HT-29 (cell line): ENCODE measurements at places on chromosomes 5 and 9.

DNA sequence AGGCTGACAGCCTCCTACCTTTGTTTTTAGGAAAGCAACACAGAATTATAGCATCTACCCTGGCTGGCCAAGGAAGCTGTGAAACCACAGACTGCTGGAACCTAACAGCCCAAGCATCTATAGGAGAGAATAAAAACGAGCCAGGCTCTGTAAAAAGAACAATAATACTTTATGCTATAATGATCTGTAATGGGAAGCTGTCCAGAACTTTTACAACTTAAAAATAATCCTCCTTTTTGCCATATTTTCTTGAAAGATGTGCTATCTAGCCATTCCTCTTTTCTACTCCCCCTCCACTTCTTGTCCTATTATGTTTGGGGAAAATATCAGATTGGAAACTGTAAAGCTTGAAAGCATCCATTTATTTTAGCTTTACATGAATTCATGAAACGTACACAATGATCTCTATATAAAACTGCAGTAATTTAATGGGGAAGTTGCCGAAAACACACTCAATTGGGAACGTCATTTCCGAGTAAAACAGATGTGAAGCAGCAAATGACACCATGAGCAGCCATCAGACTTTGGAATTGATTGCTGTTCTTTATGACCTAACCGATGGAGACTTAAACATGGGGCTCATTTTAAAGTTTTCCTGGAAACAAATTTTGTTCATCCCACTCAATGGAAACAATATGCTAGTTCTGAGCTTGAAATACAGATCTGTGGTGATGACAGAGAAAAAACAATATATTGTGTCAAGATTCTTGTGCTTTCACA is 450.3 kb upstream of the CLINT1 start:
- no peak for DNase-seq

- no peak for DNase-seq
These were observed 45.7 kb upstream of the SPATA31C2 start for GRCh38 chr9:88183798-88184495.

DNA sequence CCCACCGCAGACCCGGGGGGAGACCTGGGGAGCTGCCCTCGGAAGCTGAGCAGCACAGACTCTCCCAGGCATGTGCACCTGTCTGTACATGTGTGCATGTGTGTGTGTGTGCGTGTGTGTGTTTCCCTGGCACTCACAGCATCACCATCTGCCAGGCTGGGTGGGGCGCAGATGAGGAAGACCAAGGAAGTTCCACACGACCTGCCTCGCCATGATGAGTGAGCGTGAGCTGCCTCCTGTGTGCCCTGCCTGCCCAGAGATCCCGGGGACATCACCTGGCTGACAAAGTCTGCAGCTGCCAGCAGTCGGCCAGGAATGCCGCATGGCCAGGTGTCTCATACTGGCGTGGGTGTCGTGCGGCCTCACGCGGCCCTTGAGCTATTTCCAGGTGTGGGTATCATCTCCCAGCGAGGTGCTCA is 4.0 kb upstream of the GPSM1 start:
- DNase-seq = no peak

GRCh38 chr9:123116036-123116435 is 82.6 kb downstream of the GPR21 start:
- no peak for DNase-seq

DNA sequence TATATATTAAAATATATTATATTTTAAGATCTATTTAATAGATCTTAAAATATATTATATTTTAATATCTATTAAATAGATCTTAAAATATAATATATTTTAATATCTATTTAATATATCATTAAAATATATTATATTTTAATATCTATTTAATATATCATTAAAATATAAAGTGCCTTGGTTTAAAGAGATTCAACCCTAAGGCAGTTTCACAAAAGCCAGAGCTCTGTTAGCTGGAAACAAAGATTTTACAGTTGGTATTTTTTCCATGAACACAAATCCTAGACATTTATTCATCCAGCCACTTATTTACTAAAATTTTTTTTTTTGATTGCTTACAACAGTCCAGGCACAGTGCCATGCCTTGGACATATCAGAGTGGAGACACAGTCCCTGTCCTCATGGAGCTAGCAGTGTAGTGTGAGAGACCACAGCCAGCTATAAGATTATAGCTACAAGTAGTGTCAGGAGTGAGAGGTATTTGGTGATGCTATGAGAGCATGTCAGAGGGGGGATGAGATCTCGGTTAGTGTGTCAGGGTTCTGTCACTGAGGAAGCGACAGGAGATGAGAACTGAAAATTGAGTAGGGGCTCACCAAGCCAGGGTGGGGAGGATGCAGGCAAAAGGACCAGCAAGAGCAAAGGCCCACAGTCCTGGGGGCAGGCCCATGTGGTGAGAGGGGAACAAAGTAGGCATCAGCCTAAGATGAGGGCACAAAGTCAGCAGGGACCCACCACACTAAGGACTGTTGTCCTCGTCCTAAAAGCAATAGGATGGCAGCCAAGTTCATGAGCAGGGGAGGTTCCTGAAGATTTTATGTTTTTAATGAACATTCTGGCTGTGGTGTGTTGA is 74.5 kb downstream of the FBXO38 start:
- DNase-seq = no peak

DNA sequence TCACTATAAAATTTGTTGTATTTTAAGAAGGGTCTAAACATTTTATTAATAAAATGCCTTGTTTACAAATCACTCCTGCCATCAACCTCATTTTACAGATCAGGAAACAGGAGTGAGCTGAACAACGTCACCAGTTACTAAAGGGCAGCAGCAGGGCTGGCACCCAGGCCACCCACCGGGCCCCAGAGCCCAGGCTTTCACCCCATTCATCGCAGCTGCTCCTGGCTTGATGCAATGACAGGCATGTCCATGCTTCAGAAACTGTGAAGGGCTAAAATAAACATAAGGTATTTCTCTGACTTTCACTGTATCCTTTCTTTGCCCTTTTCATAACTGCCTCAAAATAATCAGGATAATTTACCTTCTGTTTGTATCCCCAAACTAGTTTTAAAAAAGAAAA is 18.1 kb downstream of the MED27 start:
- no peak for DNase-seq

DNA sequence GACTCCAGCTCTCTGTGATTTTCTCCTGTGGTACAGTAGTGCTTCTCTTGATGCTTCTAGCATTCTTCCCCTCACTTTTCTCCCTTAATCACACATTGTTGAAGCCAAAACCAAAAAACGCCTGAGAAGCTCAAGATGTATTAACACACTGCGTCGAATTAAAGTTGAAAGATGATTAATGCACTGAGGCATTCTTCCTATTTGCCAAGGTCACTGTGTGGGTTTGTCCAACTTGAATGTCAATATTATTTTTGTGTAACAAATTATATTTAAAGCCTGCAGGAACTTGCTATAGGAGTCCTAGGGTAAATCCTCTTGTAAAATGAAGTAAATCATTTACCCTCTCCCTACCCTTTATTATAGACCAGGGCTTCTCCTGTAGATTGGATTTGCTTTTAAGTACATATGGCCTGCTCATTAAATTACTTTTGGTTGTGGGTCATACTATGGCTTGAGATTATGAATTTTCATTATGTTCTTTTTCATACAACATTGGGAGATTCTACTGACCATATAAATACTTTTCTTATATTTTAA is 68.1 kb downstream of the GDA start:
- DNase-seq = peak; percentile 76

GRCh38 chr5:92911293-92911692 is 669.7 kb downstream of the NR2F1-AS1 start:
- no peak for DNase-seq

DNA sequence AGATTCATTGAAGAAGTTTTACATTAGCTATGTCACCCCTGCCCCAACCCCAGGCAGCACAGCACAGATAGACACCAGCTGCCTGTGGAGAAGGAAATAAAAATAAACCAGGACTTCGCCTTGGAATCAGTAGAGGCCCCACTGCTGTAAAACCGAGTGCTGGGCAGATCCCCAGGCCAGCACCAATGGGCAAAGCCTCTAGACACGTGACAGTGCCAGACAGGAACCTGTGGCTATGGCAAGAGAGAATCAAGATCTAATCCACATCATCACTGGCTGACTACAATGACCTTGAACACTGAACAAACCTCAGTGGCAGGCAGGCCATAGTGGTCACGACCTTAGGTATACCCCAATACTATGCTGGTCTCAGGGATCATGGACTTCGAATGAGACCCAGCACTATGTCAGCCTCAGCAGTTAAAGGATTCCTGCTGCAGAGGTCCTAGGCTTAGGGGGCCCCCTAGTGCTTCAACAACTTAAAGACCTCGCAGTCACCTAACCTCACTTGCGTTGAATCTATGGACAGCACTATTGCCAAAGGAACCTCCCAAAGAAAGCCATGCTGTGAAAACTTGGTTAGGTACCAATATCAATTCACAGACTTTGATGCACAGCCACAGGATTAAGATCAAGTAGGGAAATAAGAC is 2118.6 kb upstream of the C9orf72 start:
- peak; percentile 57 for DNase-seq

GRCh38 chr9:15640121-15640520 is 87.3 kb downstream of the CCDC171 start:
- no peak for DNase-seq

DNA sequence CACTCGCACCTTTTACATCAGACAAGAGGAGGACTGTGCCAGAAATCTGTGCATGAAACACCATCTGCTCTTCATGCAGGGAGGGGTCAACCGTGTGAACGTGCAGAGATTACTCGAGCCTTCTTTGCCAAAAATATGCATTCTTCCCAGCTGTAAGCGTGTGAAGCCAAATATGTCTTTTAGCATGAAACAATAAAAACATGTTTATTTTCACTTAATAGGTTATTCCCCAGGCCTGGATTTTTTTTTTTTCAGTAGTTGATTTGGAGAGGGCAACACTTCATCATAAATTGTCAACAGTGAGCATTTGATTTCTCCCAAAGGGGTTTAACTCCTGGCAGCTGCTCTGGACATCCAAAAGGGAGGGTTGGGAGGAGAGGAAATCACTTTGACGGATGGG is 23.8 kb downstream of the PLAC8L1 start:
- DNase-seq = no peak

- DNase-seq = no peak
These were observed 227.3 kb upstream of the GLRA1 start for GRCh38 chr5:152151940-152152339.

DNA sequence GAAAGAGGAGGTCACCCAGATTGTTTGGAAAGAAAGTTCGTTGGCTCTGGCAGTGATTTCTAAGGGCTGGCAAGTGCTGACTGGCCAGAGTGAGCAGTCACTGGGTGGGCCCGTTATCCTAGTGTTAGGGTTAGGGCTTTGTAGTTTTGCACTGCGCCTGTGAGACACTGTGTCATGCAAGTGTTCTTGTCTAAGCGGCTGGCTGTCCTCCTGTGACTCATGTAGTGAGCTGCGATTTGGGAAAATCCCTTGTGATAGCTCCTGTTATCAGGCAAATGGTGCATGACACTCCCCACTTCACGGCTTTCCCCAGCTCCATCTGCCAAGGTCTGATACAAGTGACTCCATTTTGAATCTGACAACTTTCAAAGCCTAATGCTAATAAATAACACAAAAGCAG is 526.0 kb upstream of the ADAMTS16 start:
- DNase-seq = no peak

- DNase-seq = no peak
These were observed 134.4 kb downstream of the ZNF608 start for GRCh38 chr5:124612023-124612422.

DNA sequence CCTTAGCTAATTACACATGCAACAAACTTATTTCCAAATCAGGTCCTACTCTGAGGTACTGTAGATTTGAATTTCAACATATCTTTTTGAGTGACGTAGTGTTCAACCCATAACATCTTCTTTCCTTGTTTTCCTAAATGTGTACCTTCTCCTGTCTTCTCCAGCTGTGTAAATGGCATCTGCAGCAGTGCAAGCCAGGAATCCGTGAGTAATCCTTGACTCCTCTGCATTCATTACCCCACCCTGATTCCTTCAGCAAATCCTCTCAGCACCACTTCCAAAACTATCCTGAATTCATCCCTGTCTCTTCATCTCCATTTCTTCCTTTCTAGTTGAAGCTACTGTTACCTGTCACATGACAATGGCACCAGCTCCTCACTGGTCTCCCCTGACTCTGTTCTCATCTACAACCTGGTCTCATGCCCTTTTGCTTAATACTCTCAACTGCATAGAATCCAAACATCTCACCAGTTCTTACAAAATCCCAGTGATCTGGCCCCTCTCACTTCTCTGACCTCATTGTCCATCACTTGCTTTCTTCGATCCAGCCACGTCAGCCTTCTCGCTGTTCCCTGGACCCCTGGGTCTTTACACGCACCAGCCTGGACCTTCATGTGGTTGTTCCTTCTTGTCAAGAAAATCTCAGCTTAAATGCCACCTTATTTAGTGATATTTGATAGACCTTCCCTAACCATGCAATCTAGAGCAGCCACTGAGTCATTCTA is 14.6 kb upstream of the TRAF1 start:
- DNase-seq = no peak

- DNase-seq = no peak
These were observed 510.9 kb downstream of the ZNF608 start for GRCh38 chr5:124235576-124235975.

DNA sequence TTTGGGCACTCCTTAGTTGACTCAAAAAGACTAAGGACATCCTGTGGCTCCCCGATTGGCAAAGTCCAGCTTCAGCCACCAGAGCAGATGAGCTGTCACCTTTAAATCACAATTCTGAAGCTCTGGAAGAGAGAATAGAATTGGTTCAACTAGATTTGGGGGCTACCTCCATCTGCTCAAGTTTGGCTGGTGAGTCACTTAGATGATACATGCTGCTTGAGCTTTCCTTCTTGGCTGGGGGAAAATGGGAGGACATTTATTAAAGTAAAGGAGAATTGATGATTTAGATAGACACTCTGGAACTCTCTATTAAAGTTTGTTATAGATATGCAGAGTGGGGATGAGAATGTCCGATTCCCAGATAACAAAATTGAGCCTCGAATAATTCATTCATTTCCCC is 30.0 kb upstream of the GRIA1 start:
- no peak for DNase-seq

GRCh38 chr9:132235894-132236661 is 74.2 kb downstream of the NTNG2 start:
- peak; percentile 88 for DNase-seq

- DNase-seq = no peak
These were observed 98.4 kb upstream of the RANBP6 start for GRCh38 chr9:6113819-6114218.

- DNase-seq = no peak
These were observed 74.5 kb upstream of the PANK3 start for GRCh38 chr5:168653626-168654025.

- no peak for DNase-seq
These were observed 588.6 kb upstream of the GRAMD2B start for GRCh38 chr5:125834438-125835115.

DNA sequence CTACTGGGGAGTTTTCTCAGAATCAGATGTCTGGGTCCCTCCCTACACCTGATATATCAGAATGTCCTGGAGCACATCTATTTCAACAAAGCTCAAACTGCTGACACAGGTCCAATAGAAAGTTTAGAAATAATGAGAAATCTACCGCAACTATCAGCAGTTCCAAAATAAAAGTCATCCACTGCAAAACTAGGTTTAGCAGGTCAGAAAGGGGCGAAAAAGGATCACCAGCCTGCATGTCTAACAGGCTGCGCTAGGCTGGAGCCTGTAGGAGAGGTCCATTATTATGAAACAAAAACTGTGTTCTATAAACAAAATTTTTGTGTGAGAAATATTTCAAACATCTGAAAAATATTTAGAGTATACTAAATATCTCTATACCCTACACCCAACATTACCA is 84.1 kb upstream of the RNF38 start:
- DNase-seq = no peak

GRCh38 chr5:45741110-45741509 is 44.9 kb upstream of the HCN1 start:
- no peak for DNase-seq
